Right ventricle myocardium superior (tissue), 1 donor: ENCODE measurements at places on chromosomes 5 and 9.

- peak; percentile 69 for DNase-seq
These were observed 30.4 kb upstream of the SYNPO start for GRCh38 chr5:150609843-150610584.

GRCh38 chr5:6396836-6397535 is 18.6 kb upstream of the MED10 start:
- DNase-seq = no peak

DNA sequence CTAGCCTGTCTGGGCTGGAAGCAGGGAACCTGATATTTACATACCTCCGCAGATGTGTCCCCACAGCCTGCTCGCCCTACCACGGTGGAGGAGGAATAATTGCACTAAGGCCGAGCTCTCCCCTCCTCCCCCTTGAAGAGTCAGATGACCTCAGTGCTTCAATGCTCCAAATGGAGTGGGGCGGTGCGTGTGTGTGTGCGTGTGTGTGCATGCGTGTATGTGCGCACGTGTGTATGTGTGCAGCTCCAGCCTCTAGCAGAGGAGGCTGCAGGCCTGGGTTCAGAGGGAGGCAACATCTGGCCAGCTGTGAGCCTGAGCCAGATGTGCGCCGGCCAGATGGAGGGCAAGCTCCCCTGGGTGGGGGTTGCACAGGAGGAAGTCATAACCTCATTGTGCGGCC is 90.5 kb downstream of the NRG2 start:
- no peak for DNase-seq

GRCh38 chr9:37455884-37456647 is 9.2 kb downstream of the ZBTB5 start:
- no peak for DNase-seq
